Naive thymus-derived CD8-positive, alpha-beta T cell (primary cell): ENCODE measurements at places on chromosomes 11 and 22. TPM values are rescaled to one million over a fixed set of nuclear protein-coding genes. Genes with fewer than 3 reads are reported as not detected.

The ADAMTS8 gene
- not detected for total RNA-seq

The POTEH gene
- not detected for total RNA-seq

The CRYBB2 gene
- not detected for total RNA-seq

- no peak for DNase-seq
Measured at GRCh38 chr11:69216647-69217051, 60.9 kb downstream of the SMIM38 start.

DNA sequence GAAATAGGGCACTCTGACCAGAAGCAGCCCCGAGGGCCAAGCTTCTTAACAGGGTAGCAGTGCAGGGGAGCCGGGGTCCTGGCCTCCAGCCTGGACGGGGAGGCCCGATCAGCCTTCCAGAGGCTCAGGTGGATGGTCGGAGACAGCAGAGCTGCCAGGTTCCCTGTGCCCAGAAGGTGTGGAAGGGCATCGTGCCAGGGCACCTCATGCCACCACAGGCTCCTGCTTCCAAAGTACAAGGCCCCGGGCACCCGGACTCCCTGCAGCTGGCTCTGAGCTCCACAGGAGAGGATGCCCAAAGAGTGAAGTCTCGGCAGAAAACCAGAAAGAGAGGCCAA lies 14.3 kb downstream of the EHD1 start:
- no peak for DNase-seq

- DNase-seq = no peak
Measured at GRCh38 chr22:28768701-28769393, 3.6 kb upstream of the CCDC117 start.

- DNase-seq = no peak
Measured at GRCh38 chr11:99333621-99334020, 312.9 kb downstream of the CNTN5 start.

DNA sequence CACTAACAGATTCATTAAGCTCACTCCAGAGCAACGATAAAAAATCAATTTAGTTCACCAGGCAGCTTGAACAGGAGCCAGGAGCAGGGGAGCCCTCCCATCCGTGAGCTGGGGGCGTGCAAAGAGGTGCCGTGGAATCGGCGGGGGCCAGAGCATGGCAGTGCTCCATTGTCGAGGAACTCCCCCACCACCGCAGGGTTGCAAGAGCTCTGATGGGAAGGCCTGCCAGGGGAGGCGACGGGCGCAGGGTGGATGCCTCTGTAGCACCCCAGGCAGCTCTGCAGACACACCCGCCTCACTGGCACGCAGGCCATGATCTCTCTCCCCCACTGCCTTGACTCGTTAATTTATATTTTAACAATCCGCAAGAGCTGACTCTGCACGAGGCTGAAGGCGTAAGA lies 433.2 kb downstream of the MIAT start:
- no peak for DNase-seq

GRCh38 chr11:73053964-73054363 lies 88.2 kb downstream of the FCHSD2 start:
- DNase-seq = no peak
